Effector memory CD8-positive, alpha-beta T cell (primary cell): ENCODE measurements at places on chromosomes 11 and 22.

DNA sequence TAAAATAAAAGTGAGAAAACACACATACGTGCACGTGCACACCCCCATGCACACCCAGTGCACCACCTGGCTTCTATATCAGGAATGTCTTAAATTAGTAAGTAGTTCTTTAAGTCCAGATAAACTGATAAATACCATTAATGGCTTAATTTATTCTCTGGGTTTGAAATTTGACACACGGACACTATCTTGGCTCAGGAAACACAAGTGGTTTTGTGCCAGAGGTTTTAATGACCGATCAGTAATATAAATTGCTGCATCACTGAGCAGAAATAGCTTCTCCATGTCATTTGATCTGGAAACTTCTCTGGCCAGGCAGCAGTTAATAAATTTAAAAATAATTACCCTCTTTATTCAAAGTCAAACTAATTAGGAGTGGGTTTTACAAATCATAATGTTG, 101.5 kb upstream of the NNMT start:
- DNase-seq = no peak

DNA sequence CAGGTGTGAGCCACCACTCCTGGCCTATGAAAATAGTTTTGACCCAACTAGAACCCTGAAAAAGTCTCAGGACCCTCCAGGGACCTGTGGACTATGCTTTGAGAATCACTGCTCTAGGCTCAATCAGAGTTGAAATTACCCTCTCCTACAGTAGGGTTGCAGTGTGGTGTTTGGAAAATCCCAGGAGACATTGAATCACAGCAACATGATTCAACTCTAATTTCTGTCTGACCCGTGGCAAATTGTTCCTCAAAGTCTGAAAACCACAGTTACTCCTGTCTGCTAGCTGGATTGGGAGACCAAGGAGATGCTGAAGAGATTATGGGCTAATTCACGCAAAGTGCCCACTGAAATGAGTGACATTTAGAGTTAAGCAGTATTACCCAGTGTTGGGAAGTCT, 5.4 kb upstream of the MTMR3 start:
- DNase-seq = no peak

- no peak for DNase-seq
Measured at GRCh38 chr22:46935506-46936377, 173.3 kb downstream of the TBC1D22A start.

GRCh38 chr11:104858882-104859775, 39.1 kb downstream of the CASP12 start:
- DNase-seq = no peak

- DNase-seq = no peak
Measured at GRCh38 chr11:119807841-119808240, 78.8 kb upstream of the NECTIN1 start.

- DNase-seq = no peak
Measured at GRCh38 chr11:133955945-133956421, 785 bp downstream of the IGSF9B start.

GRCh38 chr22:28231441-28231840, 312.4 kb upstream of the PITPNB start:
- DNase-seq = no peak

DNA sequence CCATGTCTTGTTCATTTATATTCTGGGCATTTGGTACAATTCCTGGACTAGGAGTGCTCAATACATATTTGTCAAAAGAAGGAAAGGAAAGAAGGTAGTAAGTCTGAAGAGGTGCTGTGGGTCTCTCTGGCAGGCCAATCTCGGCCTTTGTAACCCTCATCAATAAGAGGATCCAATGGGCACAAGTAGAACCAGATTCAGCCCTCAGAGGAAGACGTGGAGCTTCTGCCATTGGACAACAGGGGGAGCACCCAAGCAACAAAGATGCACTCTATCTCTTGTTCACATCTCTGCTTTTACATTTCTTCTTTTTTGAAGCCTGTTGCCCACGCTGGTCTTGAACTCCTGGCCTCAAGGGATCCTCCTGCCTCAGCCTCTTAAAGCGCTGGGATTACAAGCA, 2.2 kb upstream of the VPS11 start:
- DNase-seq = peak; percentile 27

GRCh38 chr11:125342281-125342930, 153.7 kb downstream of the FEZ1 start:
- no peak for DNase-seq

- DNase-seq = no peak
Measured at GRCh38 chr22:45975164-45976161, 1.5 kb downstream of the WNT7B start.

- DNase-seq = no peak
Measured at GRCh38 chr11:112961146-112961668, at the start of gene NCAM1. Gene NCAM1 (plus strand): TSS chr11:112961420.

DNA sequence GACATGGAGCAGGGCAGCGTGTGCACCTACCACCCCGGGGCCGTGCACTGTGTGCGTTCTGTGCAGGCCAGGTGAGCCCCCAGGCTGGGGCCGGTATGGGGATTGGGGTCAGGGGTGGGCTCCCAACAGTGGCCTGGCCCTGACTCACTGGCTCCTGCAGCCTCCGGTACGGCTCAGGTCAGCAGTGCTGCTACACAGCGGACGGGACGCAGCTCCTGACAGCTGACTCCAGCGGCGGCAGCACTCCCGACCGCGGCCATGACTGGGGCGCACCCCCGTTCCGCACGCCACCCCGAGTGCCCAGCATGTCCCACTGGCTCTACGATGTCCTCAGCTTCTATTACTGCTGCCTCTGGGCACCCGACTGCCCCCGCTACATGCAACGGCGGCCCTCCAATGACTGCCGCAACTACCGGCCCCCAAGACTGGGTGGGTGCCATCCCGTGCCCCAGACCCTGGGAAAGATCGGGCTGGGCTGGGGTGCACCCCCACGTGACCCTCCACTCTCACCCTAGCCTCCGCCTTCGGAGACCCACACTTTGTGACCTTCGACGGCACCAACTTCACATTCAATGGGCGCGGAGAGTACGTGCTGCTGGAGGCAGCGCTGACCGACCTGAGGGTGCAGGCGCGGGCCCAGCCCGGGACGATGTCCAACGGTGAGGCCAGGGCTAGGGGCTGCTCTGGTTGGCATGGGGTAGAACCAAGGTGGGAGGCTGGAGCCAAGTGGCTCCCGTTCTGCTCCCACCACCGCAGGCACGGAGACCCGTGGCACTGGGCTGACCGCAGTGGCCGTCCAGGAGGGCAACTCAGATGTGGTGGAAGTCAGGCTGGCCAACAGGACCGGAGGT, 4.4 kb downstream of the SUSD2 start:
- DNase-seq = no peak

DNA sequence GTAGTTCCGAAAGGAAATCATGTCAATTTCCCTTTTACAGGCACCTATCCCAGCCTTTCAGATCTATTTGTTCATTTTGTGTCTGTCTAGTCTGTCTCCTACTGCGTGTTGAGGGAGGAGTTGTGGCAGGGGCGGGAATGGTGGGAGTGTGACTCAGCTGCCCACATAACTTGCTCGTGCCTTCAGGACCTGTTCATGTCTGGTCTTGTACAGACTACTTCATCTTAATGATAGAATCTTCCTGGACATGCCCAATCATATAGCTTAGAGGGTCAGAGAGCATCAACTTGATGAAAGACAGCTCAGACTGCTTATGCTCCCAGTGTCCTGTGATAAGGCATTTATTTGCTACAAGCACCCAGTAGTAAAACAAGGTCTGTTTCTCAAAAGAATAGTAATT, 61.0 kb upstream of the BIRC3 start:
- DNase-seq = no peak

- no peak for DNase-seq
Measured at GRCh38 chr22:20247608-20248171, 20.4 kb downstream of the RTN4R start.

DNA sequence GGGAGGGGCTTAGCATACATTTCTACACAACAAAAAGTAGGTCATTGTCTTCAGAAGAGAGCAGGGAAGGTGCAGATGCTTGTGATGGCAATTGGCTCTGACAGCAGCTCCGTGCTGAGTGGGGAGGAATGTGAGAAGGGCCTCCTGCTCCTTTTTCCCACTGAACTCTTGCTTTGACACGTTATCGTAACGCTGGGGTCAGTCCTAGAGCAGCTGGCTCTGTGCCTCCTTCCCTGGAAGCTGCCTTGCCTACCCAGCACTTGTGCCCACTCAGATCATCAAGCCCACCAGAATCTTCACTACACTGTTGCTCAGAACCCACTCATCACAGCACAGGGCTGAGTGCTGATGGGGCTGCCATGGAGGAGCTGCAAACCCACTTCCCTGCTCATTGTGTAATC, 14.9 kb upstream of the NAV2 start:
- DNase-seq = no peak

GRCh38 chr11:75189911-75190310, 39.0 kb downstream of the SLCO2B1 start:
- no peak for DNase-seq

GRCh38 chr22:42327462-42328129, 57.1 kb upstream of the TCF20 start:
- DNase-seq = no peak

- no peak for DNase-seq
Measured at GRCh38 chr11:35792846-35793192, 130.2 kb downstream of the TRIM44 start.

GRCh38 chr22:37734402-37734700, 37.5 kb downstream of the TRIOBP start:
- DNase-seq = no peak

DNA sequence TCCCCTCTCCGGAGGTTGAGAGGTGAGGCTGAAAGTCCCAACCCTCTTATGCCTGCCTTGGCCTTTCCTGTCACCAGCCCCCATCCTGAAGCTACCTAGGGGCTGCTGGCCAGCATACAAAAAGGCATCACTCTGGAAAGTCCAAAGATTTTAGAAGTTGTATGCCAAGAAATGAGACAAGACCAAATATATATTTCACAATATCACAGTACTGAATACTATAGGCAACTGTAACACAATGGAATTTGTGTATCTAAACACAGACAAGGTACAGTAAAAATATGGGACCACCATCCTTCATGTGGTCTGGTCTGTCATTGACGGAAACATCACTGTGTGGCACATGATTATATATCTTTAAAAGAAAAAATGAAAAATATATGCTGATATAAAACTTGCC, 4.2 kb downstream of the KLHL22 start:
- no peak for DNase-seq

DNA sequence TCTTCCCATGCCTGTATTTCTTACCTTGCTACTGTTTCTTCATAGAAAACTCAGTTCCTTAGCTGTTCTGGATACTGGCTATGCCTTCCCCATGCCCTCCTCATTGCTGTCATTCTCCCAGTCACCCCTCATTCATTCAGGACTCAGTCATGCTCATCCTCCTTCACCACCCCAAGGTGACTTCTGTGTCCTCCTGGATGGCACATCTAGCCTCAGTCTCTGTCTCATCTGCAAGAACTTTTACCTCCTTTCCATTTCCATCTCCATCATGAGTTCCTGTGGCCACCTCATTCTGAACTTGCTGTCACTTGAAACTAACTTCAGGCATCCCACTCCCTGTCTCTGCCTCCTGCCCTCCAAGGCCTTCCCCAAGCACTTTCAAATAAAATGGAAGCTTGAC, 42.3 kb downstream of the PANX1 start:
- no peak for DNase-seq

- no peak for DNase-seq
Measured at GRCh38 chr11:116782728-116783127, 5.1 kb downstream of the ZPR1 start.
